ENCODE measurements at places on chromosomes 5 and 9. TPM values are rescaled to one million over a fixed set of nuclear protein-coding genes. Genes with fewer than 3 reads are reported as not detected.

CCDC180 gene
- 2.5 TPM for total RNA-seq

GRIA1 gene
- total RNA-seq, result 1.8 TPM

DMRT3 gene
- total RNA-seq, result not detected

GRXCR2 gene
- total RNA-seq, result not detected

SLC6A7 gene
- not detected for total RNA-seq

ODF2 gene
- 17.7 TPM for total RNA-seq

RLN2 gene
- not detected for total RNA-seq

FABP6 gene
- not detected for total RNA-seq

SPOCK1 gene
- 30.3 TPM for total RNA-seq

RPL12 gene
- 1,751 TPM for total RNA-seq

PAEP gene
- total RNA-seq, result not detected

DNA sequence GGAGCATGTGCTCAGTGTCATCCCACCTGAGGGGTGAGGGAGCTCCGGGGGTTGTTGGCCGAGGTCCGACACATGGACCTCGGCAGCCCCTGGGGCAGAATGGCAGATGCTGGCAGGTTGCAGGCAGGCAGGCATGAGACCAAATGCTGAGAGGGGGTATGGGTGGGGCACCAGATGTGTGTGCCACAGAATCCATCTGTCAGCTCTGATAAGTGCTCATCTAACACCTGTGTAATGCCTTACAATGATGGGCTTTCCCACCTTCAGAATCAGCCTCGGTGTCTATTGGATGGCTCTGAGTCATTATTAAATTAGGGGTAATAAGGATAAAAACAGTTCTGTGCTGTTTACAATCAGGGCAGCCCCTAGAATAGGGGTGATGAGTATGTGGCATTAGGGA is 73.1 kb upstream of the SAP30L start:
- H3K27me3 ChIP-seq, result no peaks in the 10 kb centered on the region
- peaks cover 2% of the 10 kb centered on the region for H3K36me3 ChIP-seq
- DNase-seq, result no peak
- no peak overlapping the region for H3K27ac ChIP-seq

GRCh38 chr5:149526845-149527590 is 24.2 kb downstream of the CSNK1A1 start:
- peaks cover 5% of the 10 kb centered on the region for H3K36me3 ChIP-seq
- peaks cover 5% of the 10 kb centered on the region for H3K4me1 ChIP-seq
- peak overlapping the region; percentile 14 for H3K27ac ChIP-seq
- no peaks in the 10 kb centered on the region for H3K27me3 ChIP-seq

- no peaks in the 10 kb centered on the region for H3K36me3 ChIP-seq
- H3K4me1 ChIP-seq, result no peaks in the 10 kb centered on the region
- peak within 1 kb of the TSS; percentile 31 for H3K4me3 ChIP-seq
- H3K27me3 ChIP-seq, result peaks cover 29% of the 10 kb centered on the region
These were observed at the start of gene CD72 for GRCh38 chr9:35618325-35618727. CD72 (minus strand) TSS chr9:35618413; CDS start chr9:35618303, 110 bp downstream.

DNA sequence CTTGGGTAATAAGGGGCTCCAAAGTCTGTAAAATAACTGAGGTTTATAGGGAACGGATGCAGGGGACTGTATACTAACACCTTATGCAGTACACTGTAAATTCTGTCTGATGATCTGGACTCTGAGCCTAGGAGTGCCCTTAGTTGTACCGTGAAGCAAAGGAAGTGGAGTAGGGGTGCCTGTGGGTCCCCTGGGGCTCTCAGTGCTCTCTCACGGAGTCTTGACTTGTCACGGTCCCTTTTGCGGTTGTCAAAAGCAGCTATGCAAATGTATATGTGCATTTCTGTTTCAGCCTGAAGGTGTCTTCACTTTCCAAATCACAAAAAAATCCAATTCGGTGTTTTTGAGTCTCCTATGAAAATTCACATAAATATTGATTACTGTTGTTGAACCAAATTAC is 17.8 kb downstream of the DMRT1 start:
- H3K4me1 ChIP-seq, result no peaks in the 10 kb centered on the region
- H3K27ac ChIP-seq, result no peak overlapping the region
- H3K36me3 ChIP-seq, result no peaks in the 10 kb centered on the region
- DNase-seq, result no peak
- H3K27me3 ChIP-seq, result no peaks in the 10 kb centered on the region

GRCh38 chr5:88892669-88893068 is 9.7 kb upstream of the MEF2C start:
- no peak overlapping the region for H3K4me3 ChIP-seq
- no peak for DNase-seq
- H3K4me1 ChIP-seq, result no peaks in the 10 kb centered on the region

DNA sequence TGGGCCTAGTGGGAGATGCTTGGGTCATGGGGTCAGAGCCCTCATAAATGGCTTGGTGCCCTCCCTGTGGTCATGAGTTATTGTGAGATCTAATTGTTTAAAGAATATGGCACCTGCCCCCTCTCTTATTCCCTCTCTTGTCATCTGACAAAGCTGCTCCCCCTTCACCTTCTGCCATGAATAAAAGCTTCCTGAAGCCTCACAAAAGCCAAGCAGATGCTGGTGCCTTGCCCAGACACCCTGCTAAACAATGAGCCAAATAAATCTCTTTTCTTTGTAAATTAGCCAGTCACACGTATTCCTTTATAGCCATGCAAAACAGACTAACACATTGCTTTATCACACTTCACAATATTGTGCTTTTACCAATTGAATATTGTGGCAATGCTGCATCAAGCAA is 82.8 kb upstream of the PDE4D start:
- H3K4me3 ChIP-seq, result no peak overlapping the region
- H3K36me3 ChIP-seq, result no peaks in the 10 kb centered on the region
- H3K4me1 ChIP-seq, result no peaks in the 10 kb centered on the region
- H3K27me3 ChIP-seq, result no peaks in the 10 kb centered on the region
- H3K27ac ChIP-seq, result no peak overlapping the region
- DNase-seq, result no peak

DNA sequence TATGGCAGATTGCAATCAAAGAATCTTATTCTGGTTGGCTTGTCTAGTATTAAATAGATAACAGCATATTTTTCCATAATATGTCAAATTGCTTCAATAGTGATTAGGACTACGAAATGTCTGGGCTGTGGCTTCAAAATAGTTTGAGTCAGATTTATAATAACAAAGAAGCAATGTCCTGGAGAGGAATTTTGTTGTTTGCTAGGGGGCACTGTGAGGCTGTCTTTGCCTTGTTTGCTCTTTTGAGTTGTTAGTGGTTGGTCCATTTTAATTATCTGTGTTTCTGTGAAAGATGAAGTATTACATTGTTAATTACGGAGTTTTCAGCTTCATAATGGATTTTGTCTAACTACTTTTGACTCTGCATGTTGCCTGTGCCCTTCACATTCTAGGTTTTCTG is 713.6 kb downstream of the TLE4 start:
- no peaks in the 10 kb centered on the region for H3K27me3 ChIP-seq
- DNase-seq, result peak; percentile 45
- H3K27ac ChIP-seq, result no peak overlapping the region
- H3K36me3 ChIP-seq, result no peaks in the 10 kb centered on the region
- no peaks in the 10 kb centered on the region for H3K4me1 ChIP-seq

GRCh38 chr5:92748072-92748676 is 832.8 kb downstream of the NR2F1-AS1 start:
- H3K4me1 ChIP-seq, result no peaks in the 10 kb centered on the region
- H3K4me3 ChIP-seq, result no peak overlapping the region
- no peak overlapping the region for H3K27ac ChIP-seq
- H3K36me3 ChIP-seq, result no peaks in the 10 kb centered on the region

GRCh38 chr5:42620579-42621216 is 135.9 kb upstream of the CCDC152 start:
- H3K27ac ChIP-seq, result no peak overlapping the region
- DNase-seq, result peak; percentile 24
- H3K27me3 ChIP-seq, result no peaks in the 10 kb centered on the region
- H3K4me1 ChIP-seq, result peaks cover 2% of the 10 kb centered on the region
- H3K36me3 ChIP-seq, result no peaks in the 10 kb centered on the region

GRCh38 chr5:180103487-180104167 is 32.1 kb upstream of the RNF130 start:
- H3K4me1 ChIP-seq, result no peaks in the 10 kb centered on the region
- no peak overlapping the region for H3K27ac ChIP-seq
- peak; percentile 26 for DNase-seq
- H3K4me3 ChIP-seq, result no peak overlapping the region

DNA sequence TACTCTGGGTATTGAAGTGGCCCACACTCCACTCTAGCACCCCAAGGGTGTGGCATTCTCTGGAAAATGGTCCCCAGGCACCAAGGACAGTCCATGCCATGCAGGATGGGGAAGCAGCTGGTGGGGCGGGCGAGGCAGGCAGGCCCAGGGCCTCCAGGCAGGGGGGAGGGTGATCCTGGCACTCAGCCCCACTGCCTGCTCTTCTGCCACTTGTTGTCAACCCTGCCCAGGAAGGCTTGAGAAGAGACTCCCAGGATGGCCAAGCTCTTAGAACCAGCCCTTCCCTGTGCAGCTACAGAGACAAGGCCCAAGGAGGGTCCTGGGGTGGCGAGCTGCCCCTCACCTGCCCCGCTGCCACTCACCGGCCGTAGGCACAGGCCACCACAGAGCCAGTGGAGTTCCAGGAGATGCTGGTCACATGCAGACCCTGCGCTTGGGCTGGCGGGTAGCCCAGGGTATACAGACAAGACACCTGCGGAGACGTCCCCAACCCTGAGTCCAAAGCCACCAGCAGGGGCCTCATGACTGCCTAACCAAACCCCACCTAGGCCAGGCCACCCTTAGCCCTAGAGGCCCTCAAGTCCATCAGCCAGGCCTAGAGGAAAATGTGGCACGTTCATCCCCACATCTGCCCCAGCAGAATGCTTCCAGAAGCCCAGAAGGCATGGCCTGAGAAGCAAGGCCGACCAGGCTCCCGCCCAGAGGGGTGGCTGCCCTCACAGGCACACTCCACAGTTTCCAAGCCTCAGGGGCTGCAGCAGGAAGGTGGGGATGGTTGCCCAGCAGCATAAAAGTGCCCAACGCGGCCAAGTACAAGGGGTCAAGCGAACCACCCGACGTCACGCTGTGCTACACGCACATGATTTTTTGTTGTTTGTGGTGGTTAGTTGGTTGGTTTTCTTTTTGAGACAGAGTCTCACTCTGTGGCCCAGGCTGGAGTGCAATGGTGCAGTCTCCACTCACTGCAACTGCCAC is 19.8 kb downstream of the DYNC2I2 start:
- peaks cover 14% of the 10 kb centered on the region for H3K4me1 ChIP-seq
- no peak overlapping the region for H3K4me3 ChIP-seq
- peaks cover 24% of the 10 kb centered on the region for H3K36me3 ChIP-seq

GRCh38 chr9:37405764-37406380 is 16.6 kb upstream of the GRHPR start:
- H3K27me3 ChIP-seq, result peaks cover 3% of the 10 kb centered on the region
- DNase-seq, result no peak
- no peaks in the 10 kb centered on the region for H3K36me3 ChIP-seq
- H3K27ac ChIP-seq, result no peak overlapping the region
- no peak overlapping the region for H3K4me3 ChIP-seq
- H3K4me1 ChIP-seq, result no peaks in the 10 kb centered on the region

GRCh38 chr5:108361771-108362170 is 20.1 kb downstream of the FBXL17 start:
- no peak overlapping the region for H3K4me3 ChIP-seq
- no peaks in the 10 kb centered on the region for H3K36me3 ChIP-seq
- no peaks in the 10 kb centered on the region for H3K4me1 ChIP-seq
- H3K27me3 ChIP-seq, result no peaks in the 10 kb centered on the region
- no peak for DNase-seq

- peaks cover 3% of the 10 kb centered on the region for H3K4me1 ChIP-seq
- no peaks in the 10 kb centered on the region for H3K27me3 ChIP-seq
- DNase-seq, result peak; percentile 17
- no peak overlapping the region for H3K27ac ChIP-seq
- H3K4me3 ChIP-seq, result no peak overlapping the region
These were observed 330.6 kb downstream of the EBF1 start for GRCh38 chr5:158769079-158769478.

GRCh38 chr5:125484742-125485641 is 738.6 kb upstream of the ZNF608 start:
- no peaks in the 10 kb centered on the region for H3K27me3 ChIP-seq
- H3K4me1 ChIP-seq, result peaks cover 18% of the 10 kb centered on the region
- peak overlapping the region; percentile 83 for H3K27ac ChIP-seq
- H3K36me3 ChIP-seq, result no peaks in the 10 kb centered on the region
- peak; percentile 100 for DNase-seq

- no peaks in the 10 kb centered on the region for H3K27me3 ChIP-seq
- no peaks in the 10 kb centered on the region for H3K36me3 ChIP-seq
- no peak overlapping the region for H3K27ac ChIP-seq
- no peak for DNase-seq
- H3K4me1 ChIP-seq, result no peaks in the 10 kb centered on the region
- H3K4me3 ChIP-seq, result no peak overlapping the region
These were observed 64.1 kb upstream of the CXCL14 start for GRCh38 chr5:135642934-135643333.

DNA sequence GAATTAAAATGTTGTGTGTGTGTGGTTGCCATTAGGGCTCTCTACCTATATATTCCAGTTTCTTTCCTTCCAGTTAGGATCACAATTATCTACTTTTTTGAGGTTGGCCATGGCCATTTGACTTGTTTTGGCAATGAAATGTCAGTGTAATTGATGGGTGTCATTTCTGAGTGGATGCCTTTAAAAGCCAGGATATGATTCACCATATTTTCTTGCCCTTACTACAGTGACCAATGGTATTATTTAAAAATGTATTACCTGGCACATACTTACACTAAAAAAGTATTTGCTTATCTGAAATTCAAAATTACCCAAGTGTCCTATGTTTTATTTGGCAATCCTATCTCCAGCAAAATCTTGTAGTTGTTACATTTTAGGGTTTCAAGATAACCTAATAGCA is 258.7 kb upstream of the ACTBL2 start:
- no peaks in the 10 kb centered on the region for H3K27me3 ChIP-seq
- H3K4me3 ChIP-seq, result no peak overlapping the region
- no peaks in the 10 kb centered on the region for H3K36me3 ChIP-seq
- peaks cover 4% of the 10 kb centered on the region for H3K4me1 ChIP-seq
- no peak overlapping the region for H3K27ac ChIP-seq

GRCh38 chr5:154221371-154221896 is 30.9 kb downstream of the GALNT10 start:
- H3K27me3 ChIP-seq, result no peaks in the 10 kb centered on the region
- H3K4me1 ChIP-seq, result peaks cover 14% of the 10 kb centered on the region
- H3K4me3 ChIP-seq, result no peak overlapping the region
- H3K36me3 ChIP-seq, result no peaks in the 10 kb centered on the region
- DNase-seq, result peak; percentile 100
- H3K27ac ChIP-seq, result peak overlapping the region; percentile 55

- no peak overlapping the region for H3K27ac ChIP-seq
- no peaks in the 10 kb centered on the region for H3K4me1 ChIP-seq
- H3K4me3 ChIP-seq, result no peak overlapping the region
- H3K27me3 ChIP-seq, result no peaks in the 10 kb centered on the region
- no peak for DNase-seq
- H3K36me3 ChIP-seq, result peaks cover 1% of the 10 kb centered on the region
These were observed 7.2 kb downstream of the ZDHHC12 start for GRCh38 chr9:128716581-128717254.

- H3K27me3 ChIP-seq, result no peaks in the 10 kb centered on the region
- DNase-seq, result no peak
- H3K4me1 ChIP-seq, result peaks cover 21% of the 10 kb centered on the region
- no peak overlapping the region for H3K4me3 ChIP-seq
- H3K27ac ChIP-seq, result no peak overlapping the region
These were observed 55.5 kb downstream of the GALNT12 start for GRCh38 chr9:98862936-98863335.

All from fibroblast of lung (primary cell).